T-cell (primary cell): ENCODE measurements at places on chromosomes 4 and X.

GRCh38 chr4:122847931-122848330, 21.3 kb downstream of the FGF2 start:
- H3K4me1 ChIP-seq = no peaks in the 10 kb centered on the region
- no peak overlapping the region for H3K4me3 ChIP-seq
- DNase-seq = no peak
- H3K27me3 ChIP-seq = no peaks in the 10 kb centered on the region

DNA sequence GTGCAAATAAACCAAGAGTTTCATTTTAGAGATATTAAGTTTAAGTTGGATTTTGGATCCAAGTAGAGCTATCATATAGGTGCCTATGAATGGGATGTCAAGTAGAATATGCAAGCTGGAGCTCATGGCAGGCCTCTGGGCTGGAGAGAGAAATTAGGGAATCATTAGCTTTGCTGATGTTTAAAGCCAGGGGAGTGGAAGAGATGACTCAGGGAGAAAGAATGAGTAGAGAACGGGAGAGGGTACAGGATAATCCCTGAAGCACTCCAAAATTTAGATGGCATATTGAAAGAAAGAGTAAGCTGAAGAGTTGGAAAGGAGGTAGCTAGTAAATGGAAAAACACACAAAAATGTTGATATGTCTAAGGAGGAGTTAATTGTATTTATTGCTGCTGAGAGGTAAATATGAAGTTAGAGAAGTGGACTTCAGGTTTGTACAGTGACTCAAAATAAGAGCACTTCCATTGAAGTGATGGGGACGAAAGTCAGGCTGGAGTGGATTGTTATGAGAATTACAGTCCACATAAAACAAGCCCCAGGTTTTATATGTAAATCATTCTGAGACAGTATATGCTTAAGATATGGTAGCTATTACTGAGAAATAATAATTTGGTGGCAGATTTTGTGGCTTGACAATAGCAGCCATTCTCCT, 72.5 kb upstream of the GRXCR1 start:
- H3K27ac ChIP-seq = no peak overlapping the region
- H3K4me1 ChIP-seq = no peaks in the 10 kb centered on the region
- no peak overlapping the region for H3K4me3 ChIP-seq
- DNase-seq = no peak

DNA sequence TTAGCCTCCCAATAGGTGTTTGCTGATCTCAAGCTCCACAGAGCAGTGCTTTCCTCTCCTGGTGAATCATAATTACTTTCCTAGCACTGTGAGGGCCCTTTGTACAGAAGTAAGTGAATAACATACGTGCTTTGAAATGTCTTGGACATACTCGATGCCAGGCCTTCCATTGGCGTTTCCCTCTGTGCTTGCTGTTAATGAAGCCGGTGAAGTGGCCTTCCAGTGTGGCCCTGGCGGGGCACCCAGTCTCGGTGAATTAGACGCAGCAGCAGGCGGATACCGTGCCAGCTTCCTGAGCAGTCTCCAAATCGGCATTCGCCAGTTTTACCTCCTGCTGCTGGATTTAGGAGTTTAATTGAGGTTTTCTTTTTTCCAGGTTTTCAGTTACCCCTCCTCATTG, 132.3 kb downstream of the HMX1 start:
- H3K27ac ChIP-seq = no peak overlapping the region
- no peaks in the 10 kb centered on the region for H3K4me1 ChIP-seq
- H3K36me3 ChIP-seq = no peaks in the 10 kb centered on the region

DNA sequence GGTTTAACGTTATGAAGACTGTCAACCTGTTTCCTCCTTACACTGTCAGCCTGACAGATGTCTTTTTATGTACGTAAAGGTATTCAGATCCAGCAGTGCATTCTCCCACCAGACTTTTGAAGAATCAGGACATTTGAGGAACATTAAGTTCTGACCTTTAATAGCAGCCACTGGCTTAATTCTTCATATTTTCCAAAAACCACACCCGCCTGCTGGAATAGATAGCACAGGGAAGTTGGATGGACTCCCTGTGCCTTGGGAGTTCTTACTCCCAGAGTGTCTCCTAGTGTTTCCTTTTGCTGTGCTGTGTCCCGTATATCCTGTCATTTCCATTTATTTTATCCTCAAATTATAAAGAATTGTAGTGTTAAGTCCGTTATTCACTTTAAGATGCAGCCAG, 94.5 kb downstream of the AFF1 start:
- no peak overlapping the region for H3K27ac ChIP-seq
- DNase-seq = no peak
- H3K27me3 ChIP-seq = no peaks in the 10 kb centered on the region
- peaks cover 21% of the 10 kb centered on the region for H3K4me1 ChIP-seq

DNA sequence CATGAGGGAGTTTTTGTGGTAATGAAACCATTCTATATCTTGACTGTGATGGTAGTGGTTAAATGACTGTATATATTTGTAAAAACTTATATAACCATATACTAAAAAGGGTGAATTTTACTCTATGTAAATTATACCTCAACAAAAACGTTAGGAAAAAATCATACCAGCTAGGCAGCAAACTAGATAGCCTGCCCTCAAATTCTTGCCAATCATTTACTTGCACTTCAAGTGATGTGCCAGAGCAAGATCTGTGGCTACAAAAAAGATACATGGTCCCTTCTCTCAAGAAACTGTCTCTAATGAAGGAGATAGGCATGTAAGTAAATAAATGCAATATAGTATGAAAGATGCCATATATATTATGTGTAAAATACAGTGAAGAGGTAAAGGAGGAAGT, 10.0 kb upstream of the RNF128 start:
- no peak for DNase-seq
- H3K36me3 ChIP-seq = no peaks in the 10 kb centered on the region
- no peak overlapping the region for H3K4me3 ChIP-seq
- H3K4me1 ChIP-seq = no peaks in the 10 kb centered on the region
- no peaks in the 10 kb centered on the region for H3K27me3 ChIP-seq

DNA sequence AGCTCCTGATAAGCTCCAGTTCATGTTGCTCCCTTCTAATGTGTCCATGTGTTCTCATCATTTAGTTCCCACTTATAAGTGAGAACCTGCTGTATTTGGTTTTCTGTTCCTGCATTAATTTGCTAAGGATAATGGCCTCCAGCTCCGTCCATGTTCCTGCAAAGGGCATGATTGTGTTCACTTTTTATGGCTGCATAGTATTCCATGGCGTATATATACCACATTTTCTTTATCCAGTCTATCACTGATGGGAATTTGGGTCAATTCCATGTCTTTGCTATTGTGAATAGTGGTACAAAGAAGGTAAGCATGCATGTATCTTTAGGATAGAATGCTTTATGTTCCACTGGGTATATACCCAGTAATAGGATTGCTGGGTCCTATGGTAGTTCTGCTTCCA, 197.2 kb upstream of the ITM2A start:
- H3K27ac ChIP-seq = no peak overlapping the region
- no peaks in the 10 kb centered on the region for H3K36me3 ChIP-seq
- H3K27me3 ChIP-seq = no peaks in the 10 kb centered on the region
- no peak overlapping the region for H3K4me3 ChIP-seq
- no peaks in the 10 kb centered on the region for H3K4me1 ChIP-seq
- DNase-seq = no peak

DNA sequence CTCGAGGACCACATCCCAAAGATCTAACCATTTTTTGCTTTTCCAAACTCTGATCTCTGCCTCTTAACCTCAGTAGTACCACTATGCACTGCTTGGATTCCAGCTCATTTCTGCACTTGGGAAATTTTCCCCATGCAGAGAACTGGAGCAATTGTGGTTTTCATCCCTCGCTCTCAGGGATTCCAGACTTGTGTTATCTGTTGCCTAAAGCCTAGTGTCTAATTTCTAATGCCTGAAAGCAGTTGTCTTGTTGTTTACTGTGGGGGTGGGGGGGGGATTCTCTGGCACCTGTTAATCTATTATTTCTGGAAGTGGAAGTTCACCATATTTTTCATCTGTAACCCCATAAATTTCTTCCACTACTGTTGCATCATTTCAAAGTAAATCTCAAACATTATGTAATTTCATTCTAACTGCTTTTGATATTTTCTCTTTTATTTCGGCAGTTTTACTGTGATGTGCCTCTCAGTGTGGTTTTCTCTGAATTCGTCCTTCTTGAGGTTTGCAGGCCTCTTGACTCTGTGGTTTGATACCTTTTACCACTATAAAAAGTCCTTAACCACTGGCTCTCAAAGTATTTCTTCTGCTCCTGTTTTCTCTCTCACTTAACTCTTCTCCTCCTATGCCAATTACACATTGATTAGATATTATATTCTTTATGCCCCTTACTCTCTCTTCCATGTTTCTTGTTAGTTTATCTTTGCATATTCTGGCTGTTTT, 205.6 kb upstream of the EOLA2 start:
- H3K27ac ChIP-seq = no peak overlapping the region
- H3K36me3 ChIP-seq = no peaks in the 10 kb centered on the region
- H3K4me1 ChIP-seq = no peaks in the 10 kb centered on the region
- H3K27me3 ChIP-seq = no peaks in the 10 kb centered on the region
- no peak for DNase-seq

DNA sequence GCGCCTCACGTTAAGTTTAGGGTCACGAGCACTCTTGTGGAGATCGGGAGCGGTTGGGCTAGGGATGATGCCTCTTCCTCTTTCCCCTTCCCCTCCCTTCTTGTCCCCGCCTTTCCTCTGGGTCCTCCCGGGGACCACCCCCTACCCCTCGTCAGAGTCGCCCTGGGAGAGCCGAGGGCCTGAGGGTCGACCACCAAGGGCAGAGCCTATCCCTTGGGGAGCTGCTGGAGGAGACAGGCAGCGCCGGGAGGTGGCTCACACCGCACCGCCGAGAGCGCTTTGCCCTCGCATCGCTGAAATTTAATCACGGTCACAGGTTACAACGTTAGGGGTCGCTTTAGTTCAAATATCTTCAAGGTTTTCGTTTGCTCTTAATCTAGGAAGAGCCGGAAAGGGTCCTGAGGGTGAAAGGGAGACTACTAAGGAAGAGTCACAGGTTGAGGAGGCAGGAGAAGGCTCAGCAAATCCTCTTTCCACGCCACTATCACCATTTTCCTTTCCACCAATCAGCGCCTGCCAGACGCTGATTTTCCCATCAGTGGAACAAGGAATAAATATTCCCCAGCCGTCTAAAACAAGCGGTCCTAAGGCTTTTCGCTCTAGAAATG, 528 bp upstream of the SNCA start:
- H3K36me3 ChIP-seq = no peaks in the 10 kb centered on the region
- no peak overlapping the region for H3K27ac ChIP-seq
- peaks cover 23% of the 10 kb centered on the region for H3K27me3 ChIP-seq
- H3K4me1 ChIP-seq = peaks cover 23% of the 10 kb centered on the region

- DNase-seq = no peak
- no peak overlapping the region for H3K27ac ChIP-seq
- H3K4me3 ChIP-seq = no peak overlapping the region
- no peaks in the 10 kb centered on the region for H3K36me3 ChIP-seq
- no peaks in the 10 kb centered on the region for H3K4me1 ChIP-seq
These were observed 11.9 kb downstream of the FSTL5 start for GRCh38 chr4:162151850-162152249.
